IMR-90 (cell line): ENCODE measurements at places on chromosomes 7 and 10.

GRCh38 chr7:95951531-95951930, 179.2 kb downstream of the DYNC1I1 start:
- DNase-seq: no peak

DNA sequence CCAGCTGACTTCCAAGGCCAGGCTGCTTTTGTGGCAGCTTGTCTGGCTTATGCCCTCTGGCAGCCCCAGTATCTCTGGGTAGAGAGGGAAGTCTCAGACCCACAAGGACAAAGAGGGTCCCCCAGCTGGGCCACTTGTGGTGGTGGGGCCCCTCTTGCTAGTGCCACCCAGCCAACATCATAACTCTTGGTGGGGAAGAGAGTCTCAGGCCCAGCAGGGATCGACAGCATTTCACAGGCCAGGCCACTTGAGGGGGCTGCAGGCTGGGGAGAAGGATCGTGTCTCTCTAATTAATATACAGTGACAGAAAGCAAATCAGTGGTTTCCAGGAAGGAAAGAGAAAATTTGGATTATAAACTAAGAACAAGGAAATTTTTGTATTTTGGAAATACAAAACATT, 76.0 kb downstream of the TYW1B start:
- no peak for DNase-seq

GRCh38 chr7:9241826-9242225, 808.4 kb downstream of the NXPH1 start:
- DNase-seq: no peak

GRCh38 chr7:96202102-96202501, 119.8 kb downstream of the SLC25A13 start:
- DNase-seq: no peak

GRCh38 chr10:61153771-61154170, 209.8 kb upstream of the RHOBTB1 start:
- DNase-seq: no peak

DNA sequence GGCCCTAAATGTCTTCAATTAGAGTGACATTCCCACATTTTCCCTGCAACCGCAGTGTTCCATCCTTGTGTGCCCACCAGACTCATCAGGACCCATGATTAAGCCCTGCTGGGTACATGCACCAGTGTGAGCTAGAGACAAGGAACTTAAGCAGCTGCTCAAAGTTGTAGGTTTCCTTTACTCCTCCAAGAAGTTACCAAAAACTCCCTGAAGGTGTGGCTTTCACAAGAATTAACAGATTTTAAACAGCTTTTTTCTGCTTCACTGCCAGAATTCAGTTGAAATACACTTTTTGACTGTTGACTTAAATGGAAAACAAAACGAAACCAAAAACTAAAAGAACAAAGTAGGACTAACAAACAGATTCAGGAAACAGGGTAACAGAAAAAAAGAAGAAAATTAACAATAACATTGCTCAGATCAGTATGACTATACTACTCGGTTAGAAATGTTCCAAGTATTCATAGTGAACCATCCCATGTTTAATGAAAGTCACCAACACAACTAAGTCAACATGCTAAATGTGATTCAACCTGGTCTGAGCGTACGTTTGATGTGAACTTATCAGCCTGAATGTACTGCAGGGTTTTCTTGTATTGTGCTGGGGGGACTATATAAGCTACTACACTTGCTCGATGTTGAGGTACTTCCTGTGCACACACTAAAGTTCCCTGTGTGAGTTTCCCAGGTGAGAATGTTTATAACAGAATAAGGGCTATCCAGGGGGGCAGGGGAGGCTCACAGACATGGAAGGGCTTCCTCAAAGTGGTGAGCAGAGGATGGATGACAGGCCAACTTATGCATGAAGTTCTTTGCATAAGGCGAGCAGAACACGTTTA, 22.2 kb downstream of the SLC37A3 start:
- DNase-seq: no peak

GRCh38 chr10:8794860-8795259, 740.4 kb downstream of the GATA3 start:
- no peak for DNase-seq

GRCh38 chr10:113443141-113443925, 109.5 kb upstream of the HABP2 start:
- DNase-seq: no peak

DNA sequence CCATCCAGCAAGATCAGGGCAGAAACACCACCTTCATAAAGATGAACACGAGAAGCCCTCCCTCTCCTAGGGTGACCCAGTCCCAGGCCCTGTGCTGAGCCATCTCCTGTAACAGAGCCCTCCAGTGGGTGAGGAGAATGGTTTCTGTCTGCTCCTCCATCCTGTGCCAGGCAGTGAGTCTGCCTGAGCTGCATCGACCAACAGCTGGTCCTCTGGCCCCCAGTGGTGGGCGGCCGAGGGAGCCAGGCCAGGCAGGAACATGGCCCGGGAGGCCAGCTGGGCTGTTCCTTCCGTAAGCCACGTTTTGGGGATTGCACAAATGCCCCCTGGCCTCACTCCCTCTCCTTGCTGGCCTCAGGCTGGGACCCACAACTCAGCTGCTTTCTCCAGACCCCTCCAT, 73.5 kb downstream of the GRB10 start:
- no peak for DNase-seq

- peak; percentile 80 for DNase-seq
Observed at GRCh38 chr10:29862923-29863614, 196.3 kb downstream of the JCAD start.

DNA sequence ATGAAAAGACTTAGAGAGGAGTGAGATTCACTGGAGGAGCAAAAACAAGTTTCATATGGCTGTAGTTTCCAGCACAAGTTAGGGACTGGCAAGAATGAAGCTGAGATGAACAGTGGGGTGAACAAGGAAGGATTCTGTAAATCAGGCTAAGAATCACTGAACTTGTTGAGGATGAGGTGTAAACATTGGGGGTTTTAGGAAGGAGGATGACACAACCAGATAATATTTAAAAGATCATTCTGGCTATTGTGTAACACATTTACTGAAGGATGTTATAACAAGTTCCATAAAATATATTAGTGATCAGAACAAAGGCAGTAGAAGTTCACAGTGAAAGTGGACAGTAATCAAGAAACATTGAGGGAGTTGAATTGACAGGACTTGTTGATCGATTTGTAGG, 68.9 kb downstream of the CD36 start:
- DNase-seq: peak; percentile 52

- no peak for DNase-seq
Observed at GRCh38 chr10:81303656-81304055, 571.3 kb upstream of the NRG3 start.

DNA sequence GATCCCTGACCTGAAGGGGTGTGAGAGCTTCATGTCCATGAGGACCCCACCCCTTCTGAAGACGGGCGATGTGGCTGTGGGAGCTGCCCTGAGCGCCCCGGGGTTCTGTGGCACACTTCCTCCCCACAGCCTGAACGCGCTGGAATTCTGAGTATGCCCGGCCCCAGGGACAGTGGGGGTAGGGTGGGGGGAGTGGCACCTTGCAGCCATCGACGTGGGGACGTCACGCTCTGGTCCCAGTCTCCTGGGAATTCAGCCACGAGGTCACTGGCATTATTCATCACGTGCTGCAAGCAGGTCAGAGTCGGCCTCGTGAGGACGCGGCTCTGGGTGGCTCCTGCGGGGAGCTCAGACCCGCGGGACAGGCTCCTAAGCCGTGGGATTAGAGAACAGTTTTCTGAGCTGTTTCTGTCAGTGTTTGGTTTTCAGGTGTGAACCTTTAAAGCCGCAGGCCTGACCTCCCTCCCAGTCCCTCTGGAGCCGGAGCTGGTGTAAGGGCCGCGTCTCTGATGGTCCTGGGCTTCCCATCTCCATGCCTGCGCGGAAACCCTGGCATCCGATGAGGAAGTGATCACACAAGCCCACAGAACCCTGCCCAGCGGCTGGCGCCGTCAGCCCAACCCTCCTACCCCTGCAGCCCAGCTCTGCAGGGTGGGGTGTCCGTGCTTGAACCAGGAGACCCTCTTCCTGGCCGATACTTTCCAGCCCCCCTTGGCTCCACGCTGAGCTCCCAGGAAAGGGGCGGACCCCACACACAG, 16.1 kb downstream of the GPR146 start:
- DNase-seq: no peak

GRCh38 chr7:133186060-133186459, 66.8 kb upstream of the EXOC4 start:
- no peak for DNase-seq

- DNase-seq: peak; percentile 63
Observed at GRCh38 chr10:124153023-124153826, 59.8 kb upstream of the CHST15 start.

DNA sequence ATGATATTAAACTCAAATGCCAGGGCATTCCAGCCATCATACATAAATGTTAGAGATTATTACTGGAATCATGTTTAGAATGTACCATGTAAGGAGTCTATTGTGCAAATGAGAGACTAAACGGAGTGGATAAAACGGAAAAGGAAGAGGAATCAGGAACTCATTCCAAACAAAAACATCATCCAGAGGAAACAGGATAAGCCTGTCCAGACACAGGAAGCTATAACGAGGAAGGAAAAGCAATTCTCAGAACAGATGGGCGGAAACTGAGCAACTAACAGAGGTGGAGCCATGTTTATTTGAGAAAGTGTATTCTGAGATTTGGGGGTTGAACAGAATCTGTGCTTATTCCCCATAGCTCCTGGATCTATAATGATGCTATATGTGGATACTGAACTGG, 52.3 kb upstream of the TRIM24 start:
- DNase-seq: no peak

- peak; percentile 47 for DNase-seq
Observed at GRCh38 chr10:35191523-35191922, 64.9 kb downstream of the CREM start.

- peak; percentile 62 for DNase-seq
Observed at GRCh38 chr7:2717293-2718261, 29.6 kb downstream of the AMZ1 start.

DNA sequence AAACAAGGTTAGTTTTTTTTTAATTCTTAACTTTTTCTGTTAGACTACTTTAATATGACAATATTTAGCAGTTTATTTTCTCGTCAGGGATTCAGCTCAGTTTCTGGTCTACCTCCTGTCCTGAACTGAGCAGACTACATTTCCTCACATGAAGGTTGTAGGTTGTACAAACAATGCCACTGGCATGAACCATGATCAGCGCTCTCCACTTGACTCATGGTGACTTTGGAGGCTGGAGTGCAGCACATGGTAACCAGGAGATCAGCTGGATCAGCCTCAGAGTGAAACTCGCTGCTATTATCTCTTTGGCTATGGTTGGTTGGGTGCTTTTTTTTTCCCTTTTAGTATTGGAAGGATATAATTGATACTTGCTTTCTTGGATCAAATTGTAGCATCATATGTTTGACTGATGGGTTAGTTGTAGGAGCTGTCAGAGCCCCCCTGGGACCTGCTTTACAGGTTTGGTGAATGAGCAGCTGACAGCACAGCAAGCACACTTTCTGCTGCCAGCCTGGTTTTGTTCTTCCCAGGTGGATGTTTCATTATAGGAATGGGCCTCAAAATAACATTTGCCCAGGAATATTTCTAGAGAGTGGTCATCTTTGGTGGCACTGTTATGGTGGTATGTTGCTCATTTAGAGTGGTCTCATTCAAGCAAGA, 556.4 kb downstream of the AUTS2 start:
- DNase-seq: no peak

GRCh38 chr10:87092861-87093631, 1.6 kb downstream of the GLUD1 start:
- DNase-seq: peak; percentile 28

DNA sequence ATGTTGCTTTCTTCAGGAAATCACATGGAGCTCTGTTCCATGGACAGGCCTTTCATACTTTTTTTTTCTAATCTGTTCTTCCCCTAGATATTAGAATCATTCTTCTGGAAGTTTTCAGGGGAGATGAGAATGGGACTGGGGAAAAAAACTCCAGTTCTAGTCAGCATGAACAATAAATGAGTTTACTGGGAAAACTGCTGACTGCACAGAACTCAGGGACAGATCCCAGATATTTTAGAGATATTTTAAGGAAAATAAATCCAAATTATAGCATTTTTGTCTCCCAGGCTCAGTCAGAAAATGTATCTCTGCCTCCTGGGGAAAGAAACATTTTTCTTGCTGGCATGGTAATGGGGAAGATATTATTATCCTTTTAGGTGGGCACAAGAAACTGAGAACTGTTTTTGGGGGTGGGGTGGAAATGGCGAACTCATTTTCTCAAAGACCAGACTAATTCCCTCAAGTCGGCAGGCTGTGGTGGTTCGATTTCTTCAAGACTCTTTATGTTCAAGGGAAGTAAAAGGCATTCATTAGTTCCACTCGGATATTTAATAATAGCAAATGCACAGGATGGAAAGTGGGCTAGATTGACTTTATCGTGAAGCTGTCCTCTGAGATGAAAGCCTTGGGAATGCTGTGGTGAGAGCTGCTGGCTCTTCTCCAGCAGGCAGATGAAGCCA, 157.5 kb downstream of the ADRA2A start:
- DNase-seq: no peak
